ENCODE measurements at places on chromosomes 12 and 14.

DNA sequence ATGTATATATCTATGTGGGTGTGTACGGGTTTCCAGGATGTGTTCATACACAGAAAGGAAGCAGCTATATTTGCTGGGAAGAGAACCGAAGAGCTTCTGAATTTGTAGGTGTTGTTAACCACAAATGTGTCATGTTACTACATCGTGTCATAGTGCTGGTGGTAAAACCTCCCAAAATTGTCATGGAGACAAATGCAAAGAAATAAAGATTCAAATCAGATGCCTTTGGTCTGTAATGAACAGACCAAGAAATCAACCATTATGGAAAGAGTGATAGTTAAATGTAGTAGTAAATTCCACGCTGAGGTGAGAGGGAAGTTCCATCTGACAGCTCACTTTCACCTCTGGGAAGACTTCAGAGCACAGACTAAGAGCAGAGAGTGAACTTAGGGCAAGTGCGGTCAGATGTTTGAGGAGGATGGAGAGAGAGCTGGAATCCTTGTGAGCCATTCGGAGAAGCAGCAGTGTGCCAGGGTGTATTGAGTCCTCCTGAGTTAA is 487.5 kb downstream of the TMEM121 start:
- DNase-seq: no peak

GRCh38 chr12:112851024-112851777 is 55.6 kb upstream of the OAS1 start:
- no peak for DNase-seq

DNA sequence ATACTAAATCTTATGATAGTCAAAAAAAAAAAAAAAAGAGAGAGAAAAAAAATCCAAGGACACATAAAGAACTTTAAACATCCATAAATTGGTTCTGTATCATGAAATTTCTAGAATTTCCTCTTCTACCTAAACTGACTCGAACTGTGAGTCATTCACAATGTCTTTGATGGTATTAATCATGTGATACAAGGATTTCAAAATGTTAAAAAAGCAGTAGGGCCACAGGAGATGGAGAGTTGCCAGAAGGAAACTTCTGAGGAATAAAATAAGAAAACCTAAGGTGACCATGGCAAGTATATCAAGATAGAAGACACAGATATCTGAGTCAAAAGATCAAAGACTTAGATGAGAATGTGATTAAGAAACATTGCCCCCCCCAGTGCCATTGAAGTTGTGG is 1320.9 kb upstream of the FLRT2 start:
- no peak for DNase-seq

DNA sequence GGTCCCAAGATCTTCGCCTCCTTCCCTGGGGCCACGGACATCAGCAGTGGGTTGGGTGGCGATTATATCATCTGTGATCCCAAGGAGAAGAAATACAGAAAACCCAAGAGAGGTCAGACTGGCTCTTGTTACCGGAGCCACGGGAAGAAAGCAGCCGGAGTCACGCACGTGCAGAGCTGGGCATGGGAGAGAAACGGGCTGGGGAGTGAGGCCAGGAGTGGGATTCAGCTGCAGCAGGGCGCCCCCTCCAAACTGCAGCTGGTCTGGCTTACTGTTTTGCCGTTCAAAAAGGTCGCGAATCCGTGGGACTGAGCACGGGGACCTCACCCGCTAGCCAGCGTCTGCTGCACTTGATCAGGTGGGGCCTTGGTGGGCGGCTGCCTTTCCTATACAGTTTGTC is 206.6 kb upstream of the PRMT8 start:
- DNase-seq: no peak

DNA sequence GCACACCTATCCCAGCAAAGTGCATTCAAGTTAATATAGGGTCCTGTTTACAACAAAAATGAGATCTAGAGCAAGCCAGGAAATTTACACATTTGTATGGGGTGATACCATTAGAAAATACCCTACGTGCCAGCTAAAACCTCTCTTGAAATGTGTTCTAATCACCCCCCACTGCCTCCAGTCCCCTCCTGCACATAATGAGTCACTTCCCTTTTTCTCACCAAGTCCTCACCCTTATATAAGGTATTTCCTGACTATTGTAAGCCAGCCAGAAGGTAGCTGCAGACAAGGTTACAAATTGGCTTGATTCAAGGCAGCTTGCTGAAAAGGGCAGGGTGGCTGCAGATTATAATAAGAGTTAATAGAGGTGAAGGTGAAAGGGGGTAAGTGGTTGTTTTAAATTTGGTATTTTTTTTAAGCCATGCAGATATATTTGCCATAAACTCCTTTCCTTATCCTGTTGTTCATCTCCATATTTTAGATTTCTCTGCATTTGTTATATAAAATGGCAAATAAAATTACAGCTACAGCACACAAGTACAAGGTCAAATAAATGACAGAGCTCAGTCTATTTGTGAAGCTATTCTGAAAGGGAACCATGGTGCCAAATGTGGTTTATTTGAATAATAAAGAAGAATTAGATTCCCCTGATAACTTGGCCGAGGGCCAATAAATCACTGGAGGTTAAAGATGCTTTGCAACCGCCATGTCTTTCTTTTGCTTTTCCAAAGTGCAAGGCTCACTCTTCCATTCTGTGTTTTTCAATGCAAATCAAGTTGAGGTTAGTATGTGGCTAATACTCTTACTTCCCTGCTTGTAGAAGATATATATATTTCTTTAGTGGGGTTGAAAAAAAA is 385.9 kb downstream of the EGLN3 start:
- DNase-seq: no peak

- no peak for DNase-seq
These were observed 92.8 kb upstream of the TMTC2 start for GRCh38 chr12:82593901-82594396.

DNA sequence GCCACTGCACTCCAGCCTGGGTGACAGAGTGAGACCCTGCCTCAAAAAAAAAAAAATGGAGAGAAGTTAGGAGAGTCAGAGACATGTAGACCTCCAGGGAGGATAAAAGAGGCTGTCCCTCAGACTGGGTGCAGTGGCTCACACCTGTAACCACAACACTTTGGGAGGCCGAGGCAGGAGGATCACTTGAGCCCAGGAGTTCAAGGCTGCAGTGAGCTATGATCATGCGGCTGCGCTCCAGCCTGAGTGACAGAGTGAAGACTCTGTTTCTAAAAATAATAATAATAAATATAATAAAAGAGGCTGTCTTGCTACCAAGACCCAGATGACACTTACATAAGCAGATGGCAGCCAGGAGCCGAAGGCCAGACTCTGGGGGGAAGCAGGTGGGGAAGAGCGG is 18.5 kb downstream of the SLC7A8 start:
- no peak for DNase-seq

GRCh38 chr12:84058136-84058535 is 854.5 kb downstream of the SLC6A15 start:
- DNase-seq: no peak

- DNase-seq: no peak
These were observed 176.7 kb downstream of the CALM1 start for GRCh38 chr14:90573385-90574105.
